ENCODE measurements at places on chromosomes 5 and 9.

GRCh38 chr9:70261131-70261870 is 2.5 kb downstream of the SMC5 start:
- DNase-seq, result no peak

DNA sequence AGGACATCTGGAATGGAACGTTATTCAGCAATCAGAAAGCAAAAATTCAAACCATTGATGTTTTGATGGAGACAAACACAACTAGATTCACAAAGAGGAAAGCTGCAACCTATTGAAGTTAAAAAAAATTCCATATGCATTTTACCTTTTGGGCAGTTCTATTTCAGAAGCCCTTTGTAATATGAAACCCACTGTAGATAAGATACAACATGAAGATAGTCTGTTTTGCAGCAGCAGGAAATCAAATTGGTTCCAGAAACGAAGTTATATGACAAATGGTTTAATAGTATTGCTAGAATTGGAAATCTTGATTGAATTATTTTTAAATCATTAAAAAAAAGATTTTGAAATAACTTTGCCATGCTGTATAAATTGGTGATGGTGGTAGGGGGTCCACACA is 872 bp downstream of the LIX1 start:
- no peak for DNase-seq

GRCh38 chr9:127557998-127558546 is 54.0 kb upstream of the STXBP1 start:
- DNase-seq, result no peak

DNA sequence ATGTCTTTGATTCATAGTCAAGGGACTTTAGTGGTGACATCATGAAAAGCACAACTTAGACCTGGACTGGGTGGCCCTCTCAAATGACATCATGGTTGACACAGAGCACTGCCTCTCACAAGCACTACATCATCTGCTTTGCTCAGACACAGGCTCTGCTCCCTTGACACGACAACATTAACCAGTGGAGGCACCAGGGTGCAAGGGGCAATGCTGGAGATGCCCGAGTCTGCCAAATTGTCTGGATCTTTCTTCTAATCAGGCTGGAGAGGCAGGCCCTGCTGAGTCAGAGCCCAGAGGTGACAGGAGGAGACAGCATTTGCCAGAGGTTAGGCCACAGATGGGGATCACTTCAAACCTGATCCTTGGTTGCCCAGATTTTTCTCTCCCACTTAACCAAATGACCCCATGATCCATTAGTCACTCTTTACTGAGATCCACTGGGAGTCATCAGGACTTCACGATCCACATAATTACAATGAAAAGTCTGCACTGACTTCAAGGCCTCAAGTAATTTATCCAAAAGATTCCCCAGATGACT is 174.4 kb downstream of the SLIT3 start:
- DNase-seq, result peak; percentile 52

DNA sequence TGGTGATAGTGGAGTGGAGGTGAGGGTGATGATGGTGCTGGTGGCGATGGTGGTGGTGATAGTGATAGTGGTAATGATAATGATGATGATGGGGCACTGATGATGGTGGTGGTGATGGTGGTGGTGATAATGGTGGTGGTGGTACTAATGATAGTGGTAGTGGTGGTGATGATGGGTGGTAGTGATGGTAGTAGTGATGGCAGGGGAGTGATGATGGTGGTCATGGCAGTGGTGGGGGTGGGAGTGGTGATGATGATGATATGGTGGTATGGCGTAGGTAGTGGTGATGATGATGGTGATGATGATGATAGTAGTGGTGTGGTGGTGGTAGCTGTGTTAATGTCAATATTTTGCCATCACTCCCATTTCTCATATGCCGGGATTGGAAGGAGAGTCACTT is 44.5 kb upstream of the ORM1 start:
- DNase-seq, result no peak
